NCI-H526 (cell line): ENCODE measurements at places on chromosomes 5 and 9.

DNA sequence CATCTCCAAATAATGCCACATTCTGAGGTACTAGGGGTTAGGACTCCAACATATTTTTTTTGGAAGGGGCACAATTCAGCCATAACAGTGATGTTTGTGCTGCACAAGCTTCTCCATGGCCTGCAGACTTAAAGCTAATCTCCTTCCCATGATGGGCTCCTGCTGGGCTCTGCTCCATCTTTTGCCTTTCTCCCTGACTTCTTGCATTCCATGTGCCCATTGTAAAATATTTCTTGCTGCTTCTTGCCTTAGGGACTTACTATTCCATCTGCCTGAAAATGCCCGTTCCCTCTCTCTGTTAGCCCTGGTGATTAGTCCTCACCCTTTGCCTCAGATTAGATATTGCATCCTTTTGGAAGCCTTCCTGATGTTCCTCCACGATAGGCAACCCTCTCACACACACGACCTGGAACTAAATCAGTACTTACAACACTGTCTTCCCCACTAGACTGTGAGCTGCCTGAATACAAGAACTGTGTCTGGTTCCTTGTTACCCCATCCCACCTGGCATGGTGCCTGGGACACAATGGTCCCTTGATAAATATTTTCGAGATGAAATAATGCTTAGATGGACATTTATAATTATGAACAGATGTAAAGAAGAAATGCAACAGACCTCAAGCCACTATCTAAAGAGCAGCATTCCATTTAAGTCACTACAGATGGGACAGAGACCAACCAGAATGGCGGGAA is 33.5 kb downstream of the OR1J1 start:
- no peak for DNase-seq

GRCh38 chr5:15008476-15008875 is 136.9 kb upstream of the ANKH start:
- no peak for DNase-seq

GRCh38 chr5:108919591-108920326 is 172.1 kb downstream of the FER start:
- no peak for DNase-seq

DNA sequence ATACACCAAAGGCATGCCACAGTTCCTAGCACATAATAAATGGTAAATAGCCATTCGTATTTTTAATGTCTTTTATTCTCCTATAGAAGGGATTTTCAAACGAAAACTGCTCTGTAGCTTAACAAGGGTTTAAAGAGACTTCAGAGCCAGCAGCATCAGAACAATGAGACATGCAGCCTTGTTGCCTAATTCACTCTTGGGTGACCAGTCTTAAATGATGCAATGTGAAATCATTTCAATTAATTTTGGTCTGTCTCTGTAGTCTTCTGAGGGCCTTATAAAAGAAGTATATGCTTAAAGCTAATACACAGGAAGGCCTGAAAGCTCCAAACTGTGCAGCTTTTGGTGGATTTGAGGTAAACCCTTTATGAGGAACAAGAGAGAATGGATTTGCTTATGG is 888.8 kb upstream of the WWC1 start:
- DNase-seq = no peak

DNA sequence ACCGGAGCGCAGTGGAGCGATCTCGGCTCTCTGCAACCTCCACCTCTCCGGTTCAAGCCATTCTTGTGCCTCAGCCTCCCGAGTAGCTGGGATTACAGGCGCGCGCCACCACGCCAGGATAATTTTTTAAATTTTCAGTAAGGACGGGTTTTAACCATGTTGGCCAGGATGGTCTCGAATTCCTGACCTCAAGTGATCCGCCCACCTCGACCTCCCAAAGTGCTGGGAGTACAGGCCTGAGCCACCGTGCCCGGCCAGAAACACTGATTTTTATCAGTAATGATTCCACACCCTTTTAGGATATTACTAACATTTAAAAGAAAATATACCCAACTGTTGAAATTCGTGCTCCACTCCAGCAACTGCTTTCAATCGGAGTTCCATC is 464 bp upstream of the FAM151B start:
- DNase-seq = no peak

DNA sequence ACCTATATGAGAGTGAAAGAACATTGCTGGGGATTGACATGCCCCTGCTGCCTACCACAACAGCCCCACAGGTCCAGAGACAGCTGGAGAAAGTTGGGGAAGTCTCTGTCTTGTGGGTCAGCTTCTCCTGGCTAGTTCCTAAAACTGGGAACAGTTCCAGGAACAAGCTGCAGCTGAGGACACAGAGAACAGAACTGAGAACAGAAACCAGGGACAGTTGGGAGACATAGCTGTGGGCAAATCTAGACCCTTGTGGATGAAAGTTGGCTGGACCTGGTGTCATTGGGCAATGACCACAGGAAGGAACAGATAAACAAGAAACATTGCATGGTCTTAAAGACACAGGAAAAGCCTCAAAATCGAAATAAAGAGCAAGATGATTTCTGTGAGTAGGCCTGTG is 58.3 kb upstream of the MOCS2 start:
- no peak for DNase-seq

DNA sequence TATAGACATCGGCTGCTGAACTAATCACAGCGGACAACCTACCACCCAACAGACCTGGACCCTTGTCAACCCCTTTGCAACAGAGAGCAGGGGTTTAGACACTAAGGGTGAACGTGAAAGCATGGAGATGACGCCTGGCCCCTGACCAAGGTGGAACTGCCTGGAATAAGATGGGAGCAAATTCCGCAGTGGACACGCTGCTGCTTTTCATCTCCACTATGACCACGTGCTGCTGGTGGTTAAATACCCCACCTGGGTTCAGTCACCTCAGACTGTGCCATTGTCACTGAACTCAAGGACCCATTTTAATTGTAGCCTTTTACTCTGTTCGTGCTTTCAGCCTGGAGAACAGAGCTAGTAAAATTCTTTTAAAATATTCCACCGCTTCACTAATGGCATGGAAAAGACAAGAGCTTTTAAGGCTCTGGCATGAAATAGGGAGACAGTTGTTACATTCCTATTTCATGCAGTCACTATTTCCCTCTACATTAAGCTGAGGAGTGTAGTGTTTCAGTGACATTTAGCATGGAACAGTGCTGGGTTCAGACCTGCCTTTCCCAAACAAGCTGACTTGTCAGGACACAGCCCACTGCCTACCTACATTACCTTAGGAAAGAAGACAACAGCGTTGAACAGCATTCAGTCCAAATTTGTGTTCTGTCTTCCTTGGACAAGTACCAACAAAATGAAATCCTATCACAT is 96.8 kb downstream of the ANKRD18B start:
- peak; percentile 8 for DNase-seq

GRCh38 chr9:81470864-81471263 is 218.5 kb downstream of the TLE1 start:
- DNase-seq = no peak

DNA sequence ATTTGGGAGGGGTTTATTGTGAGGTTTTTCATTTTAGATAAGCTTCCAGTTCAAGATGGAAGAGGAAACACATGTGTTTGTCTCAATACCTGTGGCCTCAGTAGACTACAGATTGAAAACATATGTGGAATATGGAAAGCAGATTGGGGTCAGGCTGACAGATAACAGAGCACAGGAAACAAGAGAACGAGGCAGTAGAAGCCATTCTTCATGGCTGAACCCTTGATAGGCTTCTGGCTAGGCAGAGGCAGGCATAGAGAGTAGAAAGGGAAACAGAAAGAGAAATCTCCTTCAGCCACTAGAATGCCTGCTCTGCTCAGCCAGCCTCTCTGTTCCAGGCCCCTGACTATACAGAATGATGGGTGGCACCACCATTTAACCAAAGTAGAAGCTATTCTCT is 152.5 kb downstream of the MUSK start:
- DNase-seq = no peak

- no peak for DNase-seq
These were observed 223.4 kb upstream of the PRR16 start for GRCh38 chr5:120240706-120241105.
